ACHN (cell line): ENCODE measurements at places on chromosomes 6 and 20.

DNA sequence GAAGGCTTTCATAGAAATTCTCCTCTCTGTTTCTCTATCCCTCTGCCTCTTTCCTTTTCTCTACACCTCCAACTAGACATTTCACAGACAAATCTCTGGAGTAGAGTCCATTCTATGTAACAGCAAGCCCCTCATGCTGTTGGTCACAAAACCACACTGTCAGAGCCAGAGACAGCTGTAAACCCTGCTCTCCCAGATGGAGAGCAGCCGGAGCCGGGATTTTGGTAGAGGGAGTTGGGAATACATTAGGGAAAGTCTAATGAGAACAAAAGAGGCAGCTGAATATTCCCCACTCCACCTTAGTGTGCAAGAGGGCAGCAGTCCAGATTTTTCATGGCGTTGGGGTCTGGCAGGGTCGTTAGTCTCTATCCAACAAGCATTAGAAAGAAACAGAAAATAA, 68.3 kb upstream of the EDN1 start:
- DNase-seq, result no peak

DNA sequence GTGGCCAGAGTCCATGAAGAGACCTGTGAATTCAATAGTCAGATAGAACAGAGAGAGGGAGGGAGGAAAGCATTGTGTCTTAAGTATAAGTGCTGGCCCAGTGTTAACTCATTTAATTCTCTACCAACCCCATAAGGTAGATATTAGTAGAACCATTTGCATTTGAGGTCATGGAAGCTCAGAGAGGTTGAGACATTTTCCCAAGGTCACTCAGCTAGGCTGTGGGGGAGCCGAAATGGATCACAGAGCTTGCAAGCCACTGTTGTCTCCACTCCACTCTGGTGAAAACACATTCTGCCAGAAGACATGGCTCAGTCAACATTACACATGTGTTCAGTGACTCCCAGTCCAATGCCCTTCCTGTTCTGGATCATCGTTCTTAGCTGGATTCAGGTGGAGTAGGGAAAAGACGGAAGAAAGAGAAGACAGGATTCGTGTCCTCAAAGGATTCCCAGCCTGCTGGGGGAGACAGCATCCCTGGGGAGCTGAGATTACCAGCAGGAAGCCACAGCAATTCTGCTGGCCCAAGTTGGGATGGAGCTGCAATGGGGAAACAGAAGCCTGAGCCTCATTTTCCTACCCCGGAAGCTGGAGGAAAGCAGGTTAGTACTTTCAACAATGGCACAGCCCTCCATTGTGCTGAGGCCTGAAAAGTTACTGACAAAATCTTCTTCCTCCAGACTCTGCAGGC, 27.0 kb upstream of the MDGA1 start:
- DNase-seq, result no peak

DNA sequence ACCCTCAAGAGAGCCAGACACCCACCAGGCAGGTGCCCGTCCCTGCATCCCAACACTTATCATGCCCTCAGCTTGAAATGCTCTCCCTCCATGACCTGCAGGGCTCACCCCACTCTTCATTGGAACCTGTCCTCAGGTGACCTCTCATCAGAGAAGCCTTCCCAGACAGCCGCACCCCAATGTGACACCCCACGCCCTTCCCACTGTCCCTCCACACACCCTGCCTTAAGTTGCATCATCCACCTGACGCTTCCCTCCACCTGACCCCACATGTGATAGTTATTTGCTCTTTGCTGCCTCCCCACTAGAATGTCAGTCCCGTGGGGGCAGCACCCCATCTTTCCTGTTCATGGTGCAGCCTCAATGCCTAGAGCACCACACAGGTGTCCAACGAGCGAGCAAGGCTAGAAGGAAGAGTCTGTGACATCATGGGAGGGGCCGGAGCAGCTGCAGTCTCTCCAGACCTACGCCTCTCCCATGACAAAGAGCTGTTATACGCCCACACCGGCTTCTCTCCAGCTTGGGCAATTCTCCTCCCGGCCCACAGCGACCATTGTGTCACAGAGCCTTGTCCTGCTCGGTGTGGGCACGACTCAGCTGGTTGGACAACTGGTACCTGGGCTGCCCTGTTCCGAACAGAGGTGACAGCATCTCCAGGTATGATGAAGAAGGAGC, 58.2 kb downstream of the NFATC2 start:
- no peak for DNase-seq

DNA sequence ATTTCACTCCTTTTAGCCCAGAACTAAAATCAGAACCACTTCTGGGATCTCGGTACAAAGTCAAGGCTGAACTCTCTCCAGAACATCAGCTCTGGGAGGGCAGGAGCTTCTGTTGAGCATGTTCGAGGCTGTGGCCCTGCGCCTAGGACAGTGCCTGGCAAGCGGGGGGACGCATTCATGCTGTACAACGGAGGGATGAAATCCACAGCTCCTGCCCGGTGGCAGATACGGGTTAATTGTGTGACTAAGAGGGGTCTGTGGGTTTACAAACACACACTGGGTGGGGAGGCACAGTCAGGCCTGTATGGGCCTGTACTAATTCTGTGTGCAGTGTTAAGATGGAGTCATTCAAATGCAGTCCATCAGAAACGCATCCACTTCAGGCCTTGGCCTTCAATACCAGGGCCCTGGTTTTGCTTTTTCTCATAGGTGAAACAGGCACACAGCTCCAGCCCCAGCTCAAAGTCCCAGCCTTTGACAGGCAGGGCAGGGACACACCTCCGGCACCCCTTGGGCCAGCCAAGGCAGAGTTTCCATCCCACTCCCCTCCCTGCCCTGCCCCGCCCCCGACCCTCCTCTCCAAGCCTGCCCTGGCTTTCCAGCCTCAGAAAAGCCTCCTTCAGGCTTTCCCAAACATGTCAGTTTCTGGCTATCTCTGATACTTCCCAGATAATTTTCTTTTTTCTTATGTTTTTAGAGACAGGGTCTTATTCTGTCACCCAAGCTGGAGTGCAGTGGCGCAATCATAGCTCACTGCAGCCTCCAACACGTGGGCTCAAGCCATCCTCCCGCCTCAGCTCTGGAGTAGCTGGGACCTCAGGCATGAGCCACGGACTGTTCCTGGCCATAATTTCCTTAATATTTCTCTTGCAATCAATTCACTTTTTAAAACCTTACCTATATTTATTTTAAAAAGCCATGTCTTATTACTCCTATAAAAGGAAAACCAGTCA, 109.8 kb downstream of the SULF2 start:
- DNase-seq, result no peak

DNA sequence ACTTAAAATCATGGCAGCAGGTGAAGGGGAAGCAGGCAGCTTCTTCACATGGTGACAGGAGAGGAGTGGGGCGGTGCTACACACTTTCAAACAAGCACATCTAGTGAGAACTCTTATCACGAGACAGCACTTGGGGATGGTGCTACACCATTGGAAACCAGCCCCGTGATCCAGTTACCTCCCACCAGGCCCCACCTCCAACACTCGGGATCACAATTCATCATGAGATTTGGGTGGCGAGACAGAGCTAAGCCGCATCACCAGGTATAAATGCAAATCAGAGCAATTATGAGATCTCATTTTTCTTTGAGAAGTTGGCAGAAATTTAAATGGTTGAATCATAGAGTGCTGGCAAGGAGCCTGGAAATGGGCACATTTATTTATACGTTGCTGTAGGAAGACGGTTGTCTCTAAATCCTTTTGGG, 31.4 kb downstream of the IGF2R start:
- no peak for DNase-seq

DNA sequence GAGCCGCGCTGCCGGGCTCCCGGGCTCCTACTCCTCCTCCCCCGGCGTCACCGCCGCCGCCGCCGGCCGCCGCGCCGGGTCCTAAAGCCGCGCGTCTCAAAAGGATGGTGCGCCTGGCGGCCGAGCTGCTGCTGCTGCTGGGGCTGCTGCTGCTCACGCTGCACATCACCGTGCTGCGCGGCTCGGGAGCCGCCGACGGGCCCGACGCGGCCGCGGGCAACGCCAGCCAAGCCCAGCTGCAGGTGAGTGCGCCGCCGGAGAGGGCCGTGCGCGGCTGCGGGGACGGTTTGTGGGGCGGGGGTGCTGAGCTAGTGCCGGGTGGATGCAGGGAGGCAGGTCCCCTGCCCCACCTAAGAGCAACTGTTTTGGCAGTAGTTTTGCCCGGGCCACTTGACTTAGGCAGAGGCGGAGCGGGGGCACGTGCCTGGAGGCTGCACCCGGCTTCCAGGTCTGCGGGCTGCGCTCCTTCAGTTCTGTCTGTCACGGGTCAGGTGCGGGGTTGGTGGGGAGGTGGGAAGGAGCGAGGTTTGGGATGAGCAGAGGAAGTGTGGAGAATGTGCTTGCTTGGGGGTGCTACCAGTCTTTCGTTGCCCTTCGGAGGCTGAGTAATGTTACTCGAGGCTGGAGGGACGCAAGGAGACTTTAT, 722 bp downstream of the ISM1 start:
- DNase-seq, result peak; percentile 61

DNA sequence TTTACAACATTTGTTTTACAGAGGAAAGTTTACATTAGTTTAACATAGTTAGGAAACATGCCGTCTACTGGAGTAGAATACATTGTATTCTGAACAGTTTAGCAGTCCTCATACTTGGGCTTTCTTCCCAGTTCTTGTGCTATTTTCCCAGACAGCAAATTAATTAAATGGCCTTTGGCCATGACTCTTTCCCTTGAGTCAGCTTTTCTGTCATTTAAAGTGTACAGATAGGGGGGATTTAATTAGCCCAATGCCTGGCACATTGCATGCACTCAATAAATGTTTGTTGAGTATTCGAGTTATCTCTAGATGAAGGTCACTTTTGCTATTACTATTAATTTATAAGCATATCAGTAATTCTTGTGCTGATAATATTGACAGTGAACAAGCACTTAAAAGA, 1.6 kb downstream of the TMEM244 start:
- no peak for DNase-seq

GRCh38 chr6:37207903-37208456, 38.0 kb downstream of the PIM1 start:
- DNase-seq, result peak; percentile 75

DNA sequence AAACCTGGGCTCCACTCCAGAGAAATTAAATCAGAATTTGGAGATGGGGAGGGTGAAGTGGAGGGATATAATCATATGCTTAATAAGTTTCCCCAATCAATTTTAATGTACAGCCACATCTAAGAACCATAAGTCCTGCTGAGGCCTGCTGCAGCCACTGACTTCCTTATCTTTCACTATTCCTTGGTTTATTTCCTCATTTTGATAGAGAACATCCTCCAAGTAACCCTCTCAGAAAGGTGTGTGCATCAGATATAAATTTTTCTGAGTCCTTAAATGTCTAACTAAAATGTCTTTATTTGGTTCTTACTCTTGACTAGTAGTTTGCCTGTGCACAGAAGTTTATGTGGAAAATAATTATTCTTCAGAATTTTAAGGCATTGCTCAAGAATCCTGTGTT, 23.7 kb upstream of the SIRT5 start:
- DNase-seq, result no peak

DNA sequence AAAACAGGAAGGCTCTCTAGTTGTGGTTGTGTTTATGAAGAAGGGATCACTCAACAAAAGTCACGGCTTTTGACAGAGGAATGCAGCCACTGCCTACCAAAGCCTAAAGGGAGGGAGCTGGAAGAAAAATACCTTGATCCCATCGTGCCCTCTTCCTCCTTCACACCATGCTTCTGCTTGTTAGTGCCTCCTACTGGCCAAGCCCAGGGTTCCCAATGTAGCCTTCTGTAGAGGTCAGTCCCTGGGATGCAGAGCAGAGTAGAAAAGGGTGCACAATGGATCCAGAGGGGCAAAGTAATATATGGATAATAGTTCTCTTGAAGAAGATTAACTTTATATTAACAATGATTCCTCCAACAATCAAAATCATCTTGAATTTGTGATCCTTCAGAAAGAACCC, 293.5 kb upstream of the FERMT1 start:
- no peak for DNase-seq

DNA sequence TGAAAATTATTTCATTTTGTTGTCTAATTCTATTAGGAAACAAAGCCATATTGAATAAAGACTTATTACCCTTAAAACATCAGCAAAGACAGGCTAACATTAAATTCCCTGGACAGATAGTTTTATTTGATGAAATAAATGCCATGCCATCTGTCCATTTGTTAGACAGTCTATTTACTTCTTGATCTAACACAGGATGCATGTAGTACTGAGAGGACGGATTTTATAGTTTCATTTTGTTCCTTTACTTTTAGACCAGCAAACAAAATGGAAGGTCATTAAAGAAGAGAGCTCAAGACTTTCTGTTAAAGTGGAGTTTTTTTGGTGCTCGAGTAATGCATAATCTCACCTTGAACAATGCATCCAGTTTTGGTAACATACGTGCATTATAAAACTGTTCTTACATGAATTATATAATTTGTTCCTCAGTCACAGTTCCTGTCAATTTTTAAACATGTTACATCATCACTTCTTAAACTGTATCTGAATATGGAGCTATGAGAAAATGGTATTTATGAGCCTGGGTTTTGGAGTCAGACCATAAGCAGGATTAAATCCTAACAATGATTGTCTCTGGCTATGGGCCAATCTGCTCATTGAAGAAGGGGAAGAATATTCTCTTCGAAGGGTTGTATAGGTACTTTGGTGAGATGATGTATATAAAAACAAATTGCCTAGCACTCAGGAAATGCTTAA, 46.0 kb downstream of the RFX6 start:
- DNase-seq, result no peak

DNA sequence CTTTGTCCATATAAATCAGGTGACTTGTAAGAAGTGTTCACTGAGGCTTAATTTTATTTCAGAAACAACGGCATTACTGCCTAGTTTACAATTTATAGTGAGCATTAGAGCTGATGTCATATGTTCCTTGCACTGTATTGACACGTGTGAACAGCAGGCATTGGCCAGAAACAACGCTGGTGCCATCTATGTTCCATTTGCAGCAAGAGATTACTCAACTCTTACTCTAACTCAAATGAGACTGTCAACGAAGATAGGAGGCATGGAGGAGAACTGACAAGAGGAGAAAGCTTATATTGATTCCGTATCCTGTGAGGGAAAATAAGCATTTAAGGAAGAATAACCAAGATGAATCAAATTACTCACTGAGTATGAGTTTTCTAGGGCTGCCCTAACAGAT, 48.4 kb downstream of the MTFR2 start:
- DNase-seq, result no peak

GRCh38 chr20:47857187-47857568, 71.9 kb upstream of the SULF2 start:
- DNase-seq, result no peak

DNA sequence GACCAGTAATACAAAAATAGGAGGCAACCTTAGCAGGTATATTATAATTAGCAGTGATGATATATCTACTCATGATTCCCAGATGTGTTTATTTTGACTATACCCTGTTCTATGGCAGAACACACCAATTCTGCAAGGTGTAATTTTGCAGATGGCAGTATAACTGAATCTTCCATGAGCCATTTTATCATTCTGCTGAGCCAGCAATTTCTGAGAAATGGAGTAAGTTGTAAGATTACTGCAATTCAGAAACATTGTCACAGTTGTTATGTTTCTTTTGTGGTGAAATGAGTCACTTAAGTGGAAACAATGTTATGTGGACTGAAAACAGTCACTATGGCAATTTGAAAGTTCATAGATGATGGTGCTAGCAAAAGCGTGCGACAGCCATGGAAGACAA, 63.7 kb upstream of the RIMS1 start:
- no peak for DNase-seq
